ENCODE measurements at places on chromosomes 7 and 10.

DNA sequence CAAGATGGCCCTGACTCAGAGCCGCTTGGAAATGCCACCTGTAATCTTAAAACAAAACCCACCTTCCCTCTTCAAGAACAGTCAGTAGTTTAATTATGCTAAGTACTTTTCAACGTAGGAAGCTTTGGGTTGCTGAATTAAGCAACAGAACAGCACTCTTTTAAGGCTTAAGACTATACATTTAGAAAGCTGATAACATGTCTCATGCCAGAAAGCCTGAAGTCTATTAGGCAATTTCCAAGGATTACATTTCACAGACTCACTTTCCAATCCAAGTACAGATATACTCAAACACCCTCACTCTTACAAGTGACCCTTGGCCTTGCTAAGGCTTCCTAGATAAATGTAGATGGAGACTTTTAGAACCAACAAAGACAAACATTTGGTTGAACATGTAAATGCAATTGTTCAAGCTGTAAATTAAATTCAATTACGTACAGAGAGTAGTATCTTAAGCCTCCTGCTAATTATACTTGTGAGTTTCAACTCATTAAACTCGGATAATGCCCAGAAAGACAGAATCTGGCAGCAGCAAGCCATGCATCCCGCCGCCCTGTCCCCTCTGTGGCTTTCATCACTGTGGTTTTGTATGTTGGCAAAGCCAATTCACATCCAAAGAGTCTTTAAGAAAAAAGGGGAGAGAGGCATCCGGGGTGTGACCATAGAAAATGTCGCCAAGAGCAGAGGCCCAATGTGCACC is 283.1 kb upstream of the NRP1 start:
- DNase-seq: no peak

- no peak for DNase-seq
These were observed 59.6 kb upstream of the TRIM24 start for GRCh38 chr7:138400400-138400886.

- DNase-seq: no peak
These were observed 72.7 kb downstream of the PTPRZ1 start for GRCh38 chr7:121945480-121946236.

- DNase-seq: no peak
These were observed 230.3 kb downstream of the ARHGAP12 start for GRCh38 chr10:31698181-31698830.
